ENCODE measurements at places on chromosomes 2 and 18. TPM values are rescaled to one million over a fixed set of nuclear protein-coding genes. Genes with fewer than 3 reads are reported as not detected.

DNA sequence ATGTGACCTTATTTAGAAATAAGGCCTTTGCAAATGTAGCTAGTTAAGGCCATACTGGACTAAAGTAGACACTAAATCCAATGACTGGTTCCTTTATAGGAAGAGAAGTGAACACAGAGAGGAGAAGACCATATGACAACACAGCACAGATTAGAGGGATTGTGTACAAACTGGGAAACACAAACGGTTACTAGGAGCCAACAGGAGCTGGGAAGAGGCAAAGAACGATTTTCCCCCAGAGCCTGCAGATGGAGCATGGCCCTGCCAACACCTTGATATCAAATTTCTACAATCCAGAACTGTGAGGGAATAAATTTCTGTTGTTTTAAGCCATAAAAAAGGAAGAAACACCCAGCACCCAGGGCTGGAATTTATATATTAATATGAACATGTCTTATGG lies 38.7 kb upstream of the COL5A2 start:
- H3K4me1 ChIP-seq = peaks cover 12% of the 10 kb centered on the region
- no peak overlapping the region for H3K4me3 ChIP-seq
- no peak for DNase-seq
- no peak overlapping the region for H3K27ac ChIP-seq
- no peaks in the 10 kb centered on the region for H3K27me3 ChIP-seq

DNA sequence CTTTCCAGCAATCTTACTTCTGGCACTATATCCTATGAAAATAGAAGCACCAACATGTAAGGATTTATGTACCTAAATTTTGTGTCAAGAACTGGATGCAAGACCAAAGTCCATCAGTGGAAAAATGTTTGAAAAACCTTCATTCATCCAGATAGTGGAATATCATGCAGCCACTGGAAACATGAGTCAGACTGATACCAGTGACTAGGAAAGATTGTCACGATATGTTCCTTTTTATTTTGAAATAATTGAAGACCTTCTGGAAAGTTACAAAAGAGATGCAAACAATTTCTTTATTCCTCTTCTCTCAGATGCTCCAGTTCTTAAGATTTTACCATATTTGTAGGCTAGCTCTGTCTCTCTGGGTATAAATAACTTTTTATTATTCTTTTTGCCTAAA lies 40.5 kb upstream of the IL1R2 start:
- H3K4me3 ChIP-seq = no peak overlapping the region
- H3K27ac ChIP-seq = no peak overlapping the region
- no peaks in the 10 kb centered on the region for H3K4me1 ChIP-seq
- DNase-seq = no peak
- no peaks in the 10 kb centered on the region for H3K27me3 ChIP-seq
- no peaks in the 10 kb centered on the region for H3K36me3 ChIP-seq

- peaks cover 44% of the 10 kb centered on the region for H3K4me1 ChIP-seq
- H3K27me3 ChIP-seq = no peaks in the 10 kb centered on the region
- no peak overlapping the region for H3K4me3 ChIP-seq
- no peaks in the 10 kb centered on the region for H3K36me3 ChIP-seq
- no peak overlapping the region for H3K27ac ChIP-seq
- no peak for DNase-seq
These were observed 20.1 kb downstream of the IMPA2 start for GRCh38 chr18:12001421-12001820.

DNA sequence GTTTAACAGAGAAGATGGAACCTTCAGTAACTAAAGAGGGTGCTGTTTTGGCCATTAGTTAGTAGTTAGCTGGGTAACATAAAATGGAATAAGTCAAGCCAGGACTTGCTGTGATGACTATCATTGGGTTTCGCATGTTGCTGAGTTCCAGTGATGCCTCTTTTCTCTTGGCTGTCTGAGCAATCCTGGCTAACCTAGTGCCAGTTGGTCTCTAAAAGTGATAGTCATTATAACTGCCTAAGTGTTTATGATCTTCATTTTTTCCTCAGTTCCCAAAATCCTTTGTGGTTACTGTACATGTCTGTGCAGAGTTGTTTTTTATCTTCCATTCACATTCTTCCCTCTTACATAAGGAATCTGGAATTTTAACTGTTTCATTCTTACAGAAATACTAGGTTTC lies 33.4 kb downstream of the WDR43 start:
- no peak for DNase-seq
- H3K4me1 ChIP-seq = no peaks in the 10 kb centered on the region
- peaks cover 43% of the 10 kb centered on the region for H3K36me3 ChIP-seq
- H3K4me3 ChIP-seq = no peak overlapping the region
- H3K27ac ChIP-seq = no peak overlapping the region
- H3K27me3 ChIP-seq = no peaks in the 10 kb centered on the region

- peaks cover 9% of the 10 kb centered on the region for H3K4me1 ChIP-seq
- no peaks in the 10 kb centered on the region for H3K27me3 ChIP-seq
- no peak for DNase-seq
- no peak overlapping the region for H3K27ac ChIP-seq
These were observed 522.6 kb downstream of the CNTNAP5 start for GRCh38 chr2:124547700-124548099.

DNA sequence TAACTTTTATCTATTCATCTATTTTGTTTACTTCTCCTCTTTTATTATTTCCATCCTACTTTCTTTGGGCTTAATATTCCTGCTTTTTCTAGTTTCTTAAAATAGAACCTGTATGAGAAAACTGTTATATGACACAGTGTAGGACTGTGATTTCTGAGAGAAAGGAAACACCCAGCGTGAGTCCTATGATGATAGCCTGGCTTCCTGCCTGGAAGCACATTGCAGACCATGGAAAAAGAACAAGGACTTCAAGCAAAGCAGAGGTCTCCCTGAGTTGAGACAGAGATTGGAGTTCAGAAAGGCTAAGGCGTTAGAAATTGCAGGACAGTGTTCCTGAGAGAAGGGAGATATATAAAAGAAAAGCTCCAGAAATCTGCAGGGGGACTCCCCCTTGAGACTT lies 7.8 kb downstream of the RBM44 start:
- DNase-seq = no peak
- H3K27me3 ChIP-seq = no peaks in the 10 kb centered on the region
- no peaks in the 10 kb centered on the region for H3K4me1 ChIP-seq

- H3K4me1 ChIP-seq = no peaks in the 10 kb centered on the region
- H3K27ac ChIP-seq = no peak overlapping the region
- no peak overlapping the region for H3K4me3 ChIP-seq
- no peaks in the 10 kb centered on the region for H3K27me3 ChIP-seq
- DNase-seq = peak; percentile 26
- H3K36me3 ChIP-seq = no peaks in the 10 kb centered on the region
These were observed 239.0 kb downstream of the CCDC178 start for GRCh38 chr18:33201509-33201926.

DNA sequence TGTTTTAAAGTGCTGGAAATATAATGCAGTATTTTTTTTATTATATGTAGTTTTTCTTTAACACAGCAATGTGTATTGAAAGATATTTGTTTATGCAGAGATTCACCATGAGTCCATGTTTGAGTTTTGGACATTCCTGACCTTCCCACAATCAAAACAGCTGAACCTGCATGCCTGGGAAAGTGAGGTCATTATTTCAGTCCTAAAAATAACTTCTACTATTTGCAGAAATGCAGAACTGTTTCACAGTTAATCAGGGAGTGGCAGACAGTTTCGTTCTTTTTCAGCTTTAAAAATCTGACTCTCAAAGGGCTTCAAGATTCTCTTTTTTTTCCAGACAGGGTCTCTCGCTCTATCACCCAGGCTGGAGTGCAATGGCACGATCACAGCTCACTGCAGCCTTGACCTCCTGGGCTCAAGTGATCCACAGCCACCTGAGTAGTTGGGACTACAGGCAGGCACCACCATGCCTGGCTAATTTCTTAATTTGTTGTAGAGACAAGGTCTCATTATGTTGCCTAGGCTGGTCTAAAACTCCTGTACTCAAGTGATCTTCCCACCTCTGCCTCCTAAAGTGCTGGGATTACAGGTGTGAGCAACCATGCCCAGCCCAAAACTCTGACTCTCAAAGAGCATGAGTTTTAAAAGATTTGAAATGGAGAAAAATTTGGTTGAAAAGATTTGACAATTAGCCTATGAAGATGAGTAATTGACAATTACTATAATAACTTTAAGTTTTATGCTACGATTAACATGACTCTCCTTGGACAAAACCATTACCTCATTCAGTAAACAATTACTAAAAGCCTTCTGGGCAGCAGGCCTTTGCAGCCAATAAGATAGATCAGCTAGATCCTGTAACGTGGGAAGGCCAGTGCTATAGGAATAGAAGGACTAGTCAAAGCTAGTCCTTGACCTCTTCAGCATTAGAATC lies 5.0 kb upstream of the MYL12B start:
- H3K27ac ChIP-seq = peak overlapping the region; percentile 84
- peaks cover 44% of the 10 kb centered on the region for H3K4me1 ChIP-seq
- no peaks in the 10 kb centered on the region for H3K27me3 ChIP-seq
- H3K36me3 ChIP-seq = peaks cover 33% of the 10 kb centered on the region
- no peak overlapping the region for H3K4me3 ChIP-seq

- H3K4me3 ChIP-seq = no peak overlapping the region
- H3K27ac ChIP-seq = no peak overlapping the region
- H3K27me3 ChIP-seq = no peaks in the 10 kb centered on the region
These were observed 155.4 kb downstream of the THSD7B start for GRCh38 chr2:136920652-136921333.

GRCh38 chr2:228611171-228611570 lies 429.7 kb upstream of the SPHKAP start:
- no peaks in the 10 kb centered on the region for H3K36me3 ChIP-seq
- no peak overlapping the region for H3K27ac ChIP-seq
- no peaks in the 10 kb centered on the region for H3K4me1 ChIP-seq
- H3K4me3 ChIP-seq = no peak overlapping the region
- DNase-seq = no peak

DNA sequence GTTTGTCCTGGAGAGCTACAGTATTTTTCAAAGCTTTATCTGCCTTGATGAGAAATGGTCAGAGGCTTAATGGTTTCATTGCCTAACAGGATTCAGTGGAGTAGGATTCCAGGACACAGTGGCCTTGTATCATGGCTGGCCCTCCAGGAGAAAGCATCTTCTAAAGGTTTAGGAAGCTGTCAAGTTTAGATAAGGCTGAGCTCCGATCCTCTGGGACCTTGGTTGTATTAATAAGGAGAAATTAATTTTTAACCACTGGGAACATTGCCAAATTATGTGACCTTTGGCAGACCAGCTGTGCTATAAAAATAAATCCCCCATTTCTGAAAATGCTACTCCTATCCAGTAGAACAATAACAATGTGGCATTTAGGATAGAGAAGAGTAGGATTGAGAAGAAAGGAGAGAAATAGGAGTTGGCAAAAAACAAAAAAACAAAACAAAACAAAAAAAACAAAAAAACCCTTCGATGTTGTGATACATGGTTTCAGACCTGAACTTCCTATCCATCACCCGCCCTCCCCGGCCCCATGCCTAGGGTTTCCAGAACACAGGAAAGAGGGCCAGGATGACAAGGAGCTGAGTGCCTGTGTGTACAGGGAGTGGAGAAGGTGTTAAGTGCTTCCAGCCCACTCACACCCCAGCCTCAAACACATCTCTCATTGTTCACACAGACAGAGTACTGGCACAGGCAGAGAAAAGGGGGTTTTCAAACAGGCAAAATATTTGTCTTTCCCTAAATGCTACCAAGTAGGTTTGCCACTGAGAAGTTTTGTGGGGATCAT lies 6.3 kb downstream of the NRP2 start:
- peak overlapping the region; percentile 78 for H3K27ac ChIP-seq
- peaks cover 22% of the 10 kb centered on the region for H3K4me1 ChIP-seq
- H3K4me3 ChIP-seq = no peak overlapping the region
- no peak for DNase-seq

DNA sequence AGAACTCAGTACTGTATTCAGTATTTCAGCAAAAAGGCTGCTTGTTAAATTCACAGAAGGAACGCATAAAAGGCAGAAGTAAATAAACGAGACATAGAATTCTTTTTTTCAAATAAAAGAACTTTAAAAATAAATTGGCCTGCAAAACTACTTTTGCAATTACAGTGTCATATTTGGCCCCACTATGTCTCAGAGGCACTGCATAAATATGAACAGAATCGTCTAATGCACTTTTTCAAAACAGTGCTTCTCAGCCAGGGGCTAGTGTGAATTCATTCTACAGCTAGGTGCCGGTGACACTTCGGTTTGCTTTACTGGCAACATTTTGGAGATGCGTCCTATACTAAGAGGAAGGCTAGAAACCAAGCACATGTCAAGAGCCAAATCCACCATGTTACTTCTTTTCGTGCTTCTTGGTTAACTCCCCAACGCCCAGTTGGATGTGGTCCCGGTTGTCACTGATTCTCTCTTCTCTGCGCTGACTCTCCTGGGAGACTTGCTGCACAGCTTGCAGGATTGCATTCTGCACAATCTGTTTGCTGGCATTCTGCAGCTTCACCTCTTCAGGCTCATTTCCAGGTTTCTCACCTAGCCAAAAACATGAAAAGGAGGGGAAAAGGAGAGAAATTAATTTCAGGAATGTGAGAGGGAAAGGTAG lies 51.8 kb downstream of the AKAIN1 start:
- no peak overlapping the region for H3K27ac ChIP-seq
- H3K36me3 ChIP-seq = no peaks in the 10 kb centered on the region
- H3K4me1 ChIP-seq = no peaks in the 10 kb centered on the region
- no peak for DNase-seq
- H3K27me3 ChIP-seq = no peaks in the 10 kb centered on the region
- H3K4me3 ChIP-seq = no peak overlapping the region

DNA sequence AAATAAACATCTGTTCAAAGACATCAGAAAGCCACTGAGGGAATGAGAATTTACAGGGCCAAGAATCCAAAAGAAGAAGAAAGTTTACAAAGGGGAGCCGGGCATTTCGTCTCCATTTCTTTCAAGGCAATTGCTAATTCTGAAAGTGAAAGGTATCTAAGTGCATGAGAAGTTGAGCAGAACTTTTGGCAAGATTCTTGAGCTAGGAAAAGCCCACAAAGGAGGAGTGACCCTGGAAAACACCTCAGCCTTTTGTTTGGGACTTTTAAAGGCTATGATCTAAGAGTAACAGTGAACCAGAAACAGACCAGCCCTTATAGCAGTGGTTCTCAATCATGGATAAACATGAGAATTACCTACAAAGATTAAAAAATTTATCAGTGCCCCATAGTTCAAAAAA lies 87.4 kb downstream of the MDH1 start:
- H3K36me3 ChIP-seq = no peaks in the 10 kb centered on the region
- no peaks in the 10 kb centered on the region for H3K27me3 ChIP-seq
- no peaks in the 10 kb centered on the region for H3K4me1 ChIP-seq
- no peak overlapping the region for H3K27ac ChIP-seq
- H3K4me3 ChIP-seq = no peak overlapping the region

- no peak for DNase-seq
- H3K27ac ChIP-seq = no peak overlapping the region
- H3K4me3 ChIP-seq = no peak overlapping the region
- no peaks in the 10 kb centered on the region for H3K36me3 ChIP-seq
These were observed 45.7 kb downstream of the STK39 start for GRCh38 chr2:168201584-168202116.

- no peaks in the 10 kb centered on the region for H3K36me3 ChIP-seq
- peaks cover 4% of the 10 kb centered on the region for H3K4me1 ChIP-seq
- peak overlapping the region; percentile 81 for H3K27ac ChIP-seq
- DNase-seq = peak; percentile 96
- no peaks in the 10 kb centered on the region for H3K27me3 ChIP-seq
These were observed 11.4 kb downstream of the RAB31 start for GRCh38 chr18:9719421-9719981.

Gene MARCHF4
- total RNA-seq = not detected

Gene SMAD7
- total RNA-seq = 69.3 TPM

Gene LONRF2
- 7.0 TPM for total RNA-seq

Gene GALNT3
- total RNA-seq = 55.0 TPM
